ENCODE measurements at places on chromosomes 1 and 21.

GRCh38 chr1:22142315-22143064, 407 bp downstream of the WNT4 start:
- no peak for DNase-seq

GRCh38 chr1:109216662-109217061, 2.9 kb downstream of the SARS1 start:
- no peak for DNase-seq

DNA sequence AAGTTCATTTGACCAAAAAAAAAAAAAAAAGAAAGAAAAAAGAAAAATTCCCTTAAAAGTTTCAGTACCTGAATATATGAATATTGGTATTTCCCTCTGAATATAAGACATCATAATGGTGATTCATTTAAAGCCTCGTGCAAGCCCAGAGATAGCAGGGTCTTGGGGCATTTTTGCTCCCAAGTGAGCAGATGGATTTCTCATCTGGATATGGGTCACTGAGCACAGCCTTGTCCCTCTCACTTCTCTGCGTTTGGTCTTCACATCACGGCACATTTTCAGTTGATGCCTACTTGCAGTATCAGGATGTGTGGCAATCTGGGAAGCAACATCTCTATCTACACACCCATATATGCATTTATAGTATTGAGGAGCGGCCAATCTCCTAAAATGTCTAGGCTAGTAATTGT, 12.7 kb downstream of the CD58 start:
- no peak for DNase-seq

GRCh38 chr1:229803626-229804217, 177.7 kb downstream of the URB2 start:
- DNase-seq, result no peak

DNA sequence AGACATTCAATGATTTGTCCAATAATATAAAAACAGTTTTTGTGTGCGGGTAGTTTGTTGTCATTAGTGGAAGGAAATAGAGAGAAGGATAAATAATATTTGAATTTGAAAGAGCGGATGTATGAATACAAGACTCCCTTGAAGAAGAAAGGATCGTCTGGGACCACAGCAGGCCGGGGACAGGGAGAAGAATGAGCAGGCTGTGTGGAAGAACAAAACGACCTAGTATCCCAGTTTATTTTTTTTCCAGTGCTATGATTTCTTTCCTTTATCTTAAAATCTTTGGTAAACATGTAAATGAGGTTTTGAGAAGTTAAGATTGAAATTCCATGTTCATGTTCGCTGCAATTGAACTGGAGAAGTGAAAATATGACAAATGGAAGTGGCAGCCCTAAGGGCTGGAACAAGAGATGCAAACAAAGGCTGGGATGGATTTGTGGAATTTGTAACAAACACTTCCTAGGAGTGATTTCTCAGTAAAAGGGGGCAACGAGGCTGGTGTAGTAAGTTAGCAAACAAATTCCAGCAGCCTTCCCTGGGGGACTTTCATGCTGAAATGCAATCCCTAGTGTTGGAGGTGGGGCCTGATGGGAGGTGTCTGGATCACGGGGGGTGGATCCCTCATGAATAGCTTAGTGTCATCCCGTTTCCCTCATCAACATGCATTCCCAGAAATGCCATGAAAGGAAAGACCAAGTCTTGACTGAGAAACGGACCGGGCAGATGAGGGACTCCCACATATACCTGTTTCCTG, 10.2 kb upstream of the IFI16 start:
- peak; percentile 98 for DNase-seq

DNA sequence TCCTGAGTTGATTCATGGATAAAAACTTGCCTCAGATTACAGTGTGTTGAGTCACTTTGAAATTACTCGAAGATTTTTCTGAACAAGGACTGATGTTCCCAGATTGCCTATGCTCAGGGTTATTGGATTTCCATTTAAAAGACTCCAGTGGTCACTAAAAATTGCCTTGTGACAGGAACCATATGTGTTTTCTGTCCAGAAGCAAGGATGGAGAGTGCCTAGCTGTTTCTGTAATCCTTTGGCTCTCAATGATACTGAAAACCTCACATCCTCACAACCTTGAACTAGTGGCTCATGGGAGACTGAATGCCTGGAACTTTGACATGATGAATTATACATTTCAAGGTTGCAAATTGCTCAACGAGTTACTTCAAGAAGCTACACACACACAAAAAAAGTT, 1271.8 kb downstream of the BRINP3 start:
- DNase-seq, result peak; percentile 0

GRCh38 chr1:6225651-6226050, 10.1 kb downstream of the ICMT start:
- DNase-seq, result no peak

DNA sequence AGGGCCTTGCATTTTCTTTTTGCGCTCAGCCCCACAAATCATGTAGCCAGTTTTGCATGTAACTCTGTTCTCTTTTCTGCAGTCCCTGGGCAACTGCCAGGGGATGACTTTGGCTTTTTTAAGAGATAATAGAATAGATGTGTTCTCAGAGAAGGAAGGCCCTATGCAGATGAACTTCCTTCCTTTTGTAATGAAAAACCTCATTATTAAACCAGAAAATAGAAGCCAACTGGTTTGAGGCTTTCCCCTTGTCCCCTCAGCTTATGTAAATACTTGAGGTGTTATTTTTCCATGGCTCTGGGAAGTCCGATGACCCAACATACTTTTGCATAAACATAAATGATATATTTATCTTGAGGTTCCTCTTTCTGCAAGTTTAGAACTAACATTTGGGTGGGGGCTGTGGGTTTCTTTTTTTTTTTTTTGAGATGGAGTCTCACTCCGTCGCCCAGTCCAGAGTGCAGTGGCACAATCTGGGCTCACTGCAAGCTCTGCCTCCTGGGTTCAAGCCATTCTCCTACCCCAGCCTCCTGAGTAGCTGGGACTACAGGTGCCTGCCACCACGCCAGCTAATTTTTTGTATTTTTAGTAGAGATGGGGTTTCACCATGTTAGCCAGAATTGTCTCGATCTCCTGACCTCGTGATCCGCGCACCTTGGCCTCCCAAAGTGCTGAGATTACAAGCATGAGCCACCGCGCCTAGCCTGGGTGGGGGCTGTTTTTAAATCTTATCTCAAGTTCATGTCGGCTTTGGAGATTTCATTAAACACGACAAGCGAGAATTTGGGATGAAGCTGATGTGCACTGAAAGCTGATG, 14.4 kb upstream of the FCRL5 start:
- no peak for DNase-seq

- DNase-seq, result no peak
Observed at GRCh38 chr1:25197235-25197975, 34.9 kb downstream of the SYF2 start.

DNA sequence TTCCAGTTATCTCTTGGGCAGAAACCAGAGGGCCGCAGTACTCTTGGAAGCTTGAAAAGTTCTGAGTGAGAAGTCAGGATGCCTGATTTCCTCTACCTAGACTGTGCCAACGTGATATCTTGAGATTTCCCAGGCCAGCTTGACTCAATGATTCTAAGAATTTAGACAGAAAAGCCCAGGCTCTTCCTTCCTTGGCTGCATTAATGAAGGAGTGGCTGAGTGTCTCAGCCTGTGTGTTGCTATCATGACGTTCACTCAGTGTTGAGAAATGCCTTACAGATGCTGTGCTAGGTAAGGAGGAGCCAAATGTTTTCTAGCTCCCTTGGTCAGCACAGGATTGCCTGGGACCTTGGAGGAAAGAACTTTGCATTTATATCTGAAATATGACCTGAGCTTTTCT, 454.1 kb upstream of the USP24 start:
- DNase-seq, result peak; percentile 19

GRCh38 chr1:66519992-66520391, 14.0 kb upstream of the SGIP1 start:
- DNase-seq, result no peak

GRCh38 chr1:203668401-203668800, 41.8 kb downstream of the ATP2B4 start:
- DNase-seq, result no peak

GRCh38 chr21:23016617-23017016, 2018.4 kb downstream of the NCAM2 start:
- no peak for DNase-seq

GRCh38 chr1:9296850-9297249, 4.2 kb downstream of the SPSB1 start:
- DNase-seq, result no peak

- DNase-seq, result no peak
Observed at GRCh38 chr1:56385314-56385713, 194.0 kb downstream of the PLPP3 start.

GRCh38 chr1:25503551-25504426, 39.6 kb upstream of the LDLRAP1 start:
- no peak for DNase-seq

GRCh38 chr1:88514544-88515060, 169.5 kb upstream of the PKN2 start:
- no peak for DNase-seq

DNA sequence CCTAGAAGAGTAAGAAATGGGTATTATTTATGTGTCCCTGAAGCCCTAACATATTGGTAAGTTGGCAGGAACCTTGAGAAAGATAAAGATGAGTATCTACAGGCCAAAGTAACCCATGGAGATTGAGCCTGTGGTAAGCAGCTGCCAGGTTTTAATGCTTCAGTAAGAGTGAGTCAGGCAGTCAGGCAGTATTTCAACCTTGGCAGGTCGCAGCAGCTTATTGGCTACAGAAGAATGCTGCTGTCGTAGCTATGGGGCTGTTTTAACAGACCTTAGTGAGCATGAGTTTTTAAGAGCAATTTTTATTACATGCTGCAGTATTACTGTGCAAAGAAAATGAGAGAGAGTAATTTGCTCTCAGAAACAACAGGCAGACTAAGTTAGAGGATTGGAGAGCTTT, 10.3 kb upstream of the SLC30A10 start:
- peak; percentile 56 for DNase-seq

- DNase-seq, result no peak
Observed at GRCh38 chr1:26370591-26371382, 1.8 kb downstream of the ZNF683 start.

DNA sequence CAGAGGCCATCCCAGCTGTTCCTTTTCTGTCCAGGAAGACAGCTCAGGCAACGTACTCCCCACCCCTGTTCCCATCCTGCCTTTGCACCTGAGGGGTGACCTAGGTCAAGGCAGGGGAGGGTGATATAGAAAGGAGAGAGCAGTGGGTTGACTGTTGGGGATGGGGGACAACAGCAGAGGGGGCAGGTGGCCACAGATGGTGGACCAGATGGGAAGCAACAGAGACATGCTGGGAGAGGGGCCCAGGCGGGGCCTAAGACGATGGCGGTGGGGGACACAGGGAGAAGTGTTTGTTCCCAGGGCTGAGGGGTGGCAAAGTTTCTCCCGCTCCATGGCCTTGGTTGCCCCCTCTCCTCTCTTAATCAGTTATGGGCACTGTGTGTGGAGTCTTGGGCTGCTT, 6.3 kb downstream of the CELSR2 start:
- no peak for DNase-seq

GRCh38 chr1:39103328-39104157, 77.4 kb downstream of the NDUFS5 start:
- peak; percentile 77 for DNase-seq

DNA sequence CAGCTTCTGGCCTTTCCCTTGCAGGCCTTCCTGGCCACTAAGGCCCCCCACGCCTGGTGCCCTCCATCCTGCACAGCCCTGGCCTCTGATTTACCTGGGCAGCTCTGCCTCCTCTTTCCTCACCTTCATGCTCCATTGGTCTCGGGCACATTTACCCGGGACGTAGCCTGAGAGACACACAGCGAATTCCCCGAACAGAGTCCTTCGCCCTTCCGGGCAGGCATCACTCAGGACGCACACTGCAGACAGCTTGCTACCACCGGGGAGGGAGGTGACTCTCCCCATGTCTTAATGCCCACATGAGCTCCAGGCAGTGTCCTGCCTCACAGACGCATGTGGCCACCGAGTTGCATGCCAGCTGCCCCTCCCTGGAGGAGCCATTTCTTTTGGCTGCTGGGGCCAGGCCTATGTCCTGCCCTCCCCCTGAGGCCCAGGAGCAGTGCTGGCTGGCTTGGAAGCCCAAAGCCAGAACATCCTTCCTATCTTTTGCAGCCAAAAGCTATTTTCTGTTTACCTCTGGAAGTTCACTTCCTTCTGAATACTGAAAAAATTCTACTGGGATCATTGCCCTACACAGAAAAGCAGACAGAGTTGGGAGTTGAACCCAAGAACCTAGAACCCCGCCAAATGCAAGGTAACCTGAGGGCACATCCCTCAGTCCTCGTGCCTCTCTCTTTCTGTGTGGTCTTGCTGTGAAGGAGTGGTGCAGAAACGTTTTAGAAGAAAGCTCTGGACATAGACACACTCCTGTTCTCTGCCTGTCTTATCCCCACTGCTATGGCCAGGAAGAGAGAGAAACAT, 209.5 kb downstream of the TOMM20 start:
- DNase-seq, result no peak

GRCh38 chr1:60848583-60849188, 233.7 kb upstream of the NFIA start:
- peak; percentile 44 for DNase-seq

GRCh38 chr1:110628323-110629105, 22.4 kb upstream of the KCNA2 start:
- DNase-seq, result no peak

- DNase-seq, result no peak
Observed at GRCh38 chr21:44643741-44644310, 2.4 kb upstream of the KRTAP10-11 start.

DNA sequence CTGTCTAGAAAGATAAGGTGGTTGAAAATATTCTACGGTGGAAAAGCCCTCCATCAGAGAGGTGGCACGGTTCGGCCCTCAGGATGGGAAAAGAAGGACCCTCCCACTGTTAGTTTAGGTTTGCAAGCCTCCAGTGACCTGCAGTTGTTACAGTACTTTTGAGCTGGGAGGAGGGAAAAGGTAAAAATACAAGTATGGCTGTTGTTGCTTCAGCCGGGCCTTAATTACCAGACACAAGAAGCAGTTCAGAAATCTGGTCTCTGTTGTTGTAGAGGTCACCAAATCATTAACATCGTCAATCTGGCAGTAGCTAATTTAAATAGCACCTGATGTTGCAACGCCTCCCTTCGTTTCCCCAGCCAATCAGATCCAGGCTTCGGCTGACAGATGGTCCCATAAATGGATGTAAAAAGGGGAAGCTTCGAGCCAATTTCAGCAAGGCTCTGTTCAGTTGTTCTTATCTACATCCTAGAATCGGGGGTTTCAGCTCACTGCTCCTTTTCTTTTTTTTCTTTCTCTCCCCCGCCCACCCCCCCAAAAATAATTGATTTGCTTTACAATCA, at the start of gene ELAVL4:
Gene ELAVL4 (plus strand): TSS at position 424 of the 563 bp plus-strand sequence. CDS start 270 bp downstream, outside the sequence.
- DNase-seq, result no peak

DNA sequence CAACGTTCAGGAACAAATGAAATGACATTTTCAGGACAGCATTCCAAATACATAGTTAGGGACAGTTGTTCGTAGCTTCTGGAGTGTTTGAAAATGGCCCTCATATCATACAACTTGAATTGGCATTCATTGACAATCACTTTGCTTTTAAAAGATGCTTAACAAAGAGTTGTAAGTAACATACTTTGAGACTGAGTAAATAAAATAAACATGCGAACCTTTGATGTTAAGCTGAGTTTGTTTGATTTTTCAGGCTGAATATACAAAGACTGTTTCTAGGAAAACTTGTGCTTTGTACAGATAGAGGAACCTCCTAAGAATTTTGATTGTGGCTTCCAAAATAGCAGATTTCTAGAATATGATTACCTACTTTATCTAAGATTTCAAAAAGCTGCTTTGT, 45.3 kb downstream of the ITSN1 start:
- no peak for DNase-seq

GRCh38 chr21:26794597-26795411, 50.4 kb downstream of the ADAMTS1 start:
- DNase-seq, result no peak

- DNase-seq, result no peak
Observed at GRCh38 chr1:37831109-37831508, 23.1 kb upstream of the YRDC start.

GRCh38 chr1:197424380-197424779, 156.3 kb downstream of the CRB1 start:
- DNase-seq, result no peak

- DNase-seq, result no peak
Observed at GRCh38 chr1:67336157-67336556, 28.5 kb downstream of the IL12RB2 start.

Data from fibroblast of skin of right quadriceps (primary cell).